Mammary epithelial cell (primary cell): ENCODE measurements at places on chromosomes 1 and 21. TPM values are rescaled to one million over a fixed set of nuclear protein-coding genes. Genes with fewer than 3 reads are reported as not detected.

The SLC50A1 gene
- 54.8 TPM for polyA plus RNA-seq

The NBPF15 gene
- 21.6 TPM for polyA plus RNA-seq

The GPR25 gene
- not detected for polyA plus RNA-seq

The RIT1 gene
- 22.1 TPM for polyA plus RNA-seq

The SLC1A7 gene
- polyA plus RNA-seq: not detected

The EDN2 gene
- polyA plus RNA-seq: 1.4 TPM

The EFCAB14 gene
- polyA plus RNA-seq: 40.5 TPM

The LMNA gene
- 759 TPM for polyA plus RNA-seq

The TLCD4 gene
- 0.18 TPM for polyA plus RNA-seq

The S1PR1 gene
- 11.5 TPM for polyA plus RNA-seq

The MARK1 gene
- polyA plus RNA-seq: 5.0 TPM

The GJA9 gene
- polyA plus RNA-seq: 0.08 TPM

The VWA5B1 gene
- not detected for polyA plus RNA-seq

The ASPM gene
- 6.7 TPM for polyA plus RNA-seq

The PGBD5 gene
- not detected for polyA plus RNA-seq

The UTS2 gene
- not detected for polyA plus RNA-seq

The NBPF10 gene
- polyA plus RNA-seq: 0.76 TPM

The NGF gene
- not detected for polyA plus RNA-seq

The PROK1 gene
- not detected for polyA plus RNA-seq

The AMY1C gene
- not detected for polyA plus RNA-seq

The DYNLT4 gene
- not detected for polyA plus RNA-seq

The FAM72B gene
- polyA plus RNA-seq: 4.8 TPM

The OR2T29 gene
- polyA plus RNA-seq: not detected

The SELL gene
- polyA plus RNA-seq: 0.11 TPM

The TSSK3 gene
- 0.08 TPM for polyA plus RNA-seq

The CELF3 gene
- polyA plus RNA-seq: not detected

The DYRK1A gene
- polyA plus RNA-seq: 34.2 TPM

The GLIS1 gene
- not detected for polyA plus RNA-seq

The MCOLN2 gene
- polyA plus RNA-seq: 1.9 TPM

The RNU1-1 gene
- polyA plus RNA-seq: not detected

The ORC1 gene
- polyA plus RNA-seq: 16.8 TPM

The RAB4A gene
- 25.9 TPM for polyA plus RNA-seq

The G0S2 gene
- 20.8 TPM for polyA plus RNA-seq

The LCA5L gene
- polyA plus RNA-seq: 0.56 TPM

The CENPF gene
- polyA plus RNA-seq: 12.0 TPM

The TRPM2 gene
- polyA plus RNA-seq: 16.6 TPM

The CNTN2 gene
- not detected for polyA plus RNA-seq

The HUNK gene
- 0.01 TPM for polyA plus RNA-seq

The NTRK1 gene
- polyA plus RNA-seq: not detected

The ALX3 gene
- polyA plus RNA-seq: not detected

The LCE3E gene
- 0.19 TPM for polyA plus RNA-seq

The LHX4 gene
- not detected for polyA plus RNA-seq

The SPRR2B gene
- polyA plus RNA-seq: not detected

The TEDDM1 gene
- not detected for polyA plus RNA-seq

The ARHGAP30 gene
- polyA plus RNA-seq: 0.03 TPM

The PRMT2 gene
- polyA plus RNA-seq: 116 TPM

The HENMT1 gene
- polyA plus RNA-seq: 1.1 TPM

The FOXD2 gene
- 0.16 TPM for polyA plus RNA-seq

The RCSD1 gene
- 3.1 TPM for polyA plus RNA-seq

The GJC2 gene
- 0.14 TPM for polyA plus RNA-seq
